ENCODE measurements at places on chromosomes 16 and 17.
A peak's percentile ranks its signal among the peaks of the same experiment; 100 is the strongest.

GRCh38 chr17:40097087-40097486, 3.3 kb downstream of the NR1D1 start:
- no peak for DNase-seq

GRCh38 chr17:79976451-79976850, 59.2 kb downstream of the TBC1D16 start:
- DNase-seq: no peak

DNA sequence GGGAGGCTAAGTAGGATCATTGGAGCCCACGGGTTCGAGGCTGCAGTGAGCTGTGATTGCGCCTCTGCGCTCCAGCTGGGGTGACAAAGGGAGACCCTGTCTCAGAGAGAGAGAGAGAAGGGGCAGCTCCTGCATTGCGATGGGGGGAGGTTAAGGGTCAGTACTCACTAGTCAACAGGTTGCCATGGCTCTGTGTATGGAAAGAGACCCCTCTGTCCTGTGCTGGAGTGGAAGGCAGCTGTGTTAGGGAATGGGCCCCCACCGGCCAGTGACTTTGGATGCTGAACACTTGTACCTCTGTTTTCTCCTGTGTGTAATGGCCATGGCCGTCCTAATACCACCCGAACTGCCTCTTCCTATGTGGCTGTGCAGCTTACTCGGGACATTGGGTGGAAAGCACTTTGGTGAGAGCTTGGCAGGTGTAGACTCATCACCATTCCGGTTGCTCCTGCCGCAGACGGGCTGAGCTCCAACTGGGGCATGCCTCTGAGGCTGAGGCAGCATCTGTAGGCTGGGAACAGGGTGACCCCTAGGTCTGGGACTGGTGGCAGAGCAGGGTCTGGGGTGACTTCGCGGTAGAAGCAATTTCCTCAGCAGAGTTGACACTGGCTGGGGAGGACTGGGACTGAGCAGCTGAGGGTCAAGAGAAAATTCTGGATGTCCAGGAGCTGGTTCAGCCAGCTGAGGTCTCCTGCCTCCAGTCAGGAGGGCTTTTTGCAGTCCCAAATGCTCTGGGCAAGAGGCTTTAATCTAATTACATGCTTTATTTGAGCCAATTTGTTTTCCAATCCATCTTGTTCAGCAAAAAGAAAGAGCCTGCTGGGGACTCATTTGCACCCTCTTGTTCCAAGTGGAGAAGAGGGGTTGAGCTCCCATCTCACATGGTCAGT, 184.5 kb downstream of the NTN1 start:
- DNase-seq: no peak

- peak; percentile 44 for DNase-seq
Observed at GRCh38 chr17:80187515-80187941, 17.7 kb downstream of the CARD14 start.

- peak; percentile 33 for DNase-seq
Observed at GRCh38 chr17:66098040-66098439, 93.9 kb downstream of the CEP112 start.

GRCh38 chr17:5580367-5580766, 3.9 kb downstream of the NLRP1 start:
- DNase-seq: peak; percentile 27

DNA sequence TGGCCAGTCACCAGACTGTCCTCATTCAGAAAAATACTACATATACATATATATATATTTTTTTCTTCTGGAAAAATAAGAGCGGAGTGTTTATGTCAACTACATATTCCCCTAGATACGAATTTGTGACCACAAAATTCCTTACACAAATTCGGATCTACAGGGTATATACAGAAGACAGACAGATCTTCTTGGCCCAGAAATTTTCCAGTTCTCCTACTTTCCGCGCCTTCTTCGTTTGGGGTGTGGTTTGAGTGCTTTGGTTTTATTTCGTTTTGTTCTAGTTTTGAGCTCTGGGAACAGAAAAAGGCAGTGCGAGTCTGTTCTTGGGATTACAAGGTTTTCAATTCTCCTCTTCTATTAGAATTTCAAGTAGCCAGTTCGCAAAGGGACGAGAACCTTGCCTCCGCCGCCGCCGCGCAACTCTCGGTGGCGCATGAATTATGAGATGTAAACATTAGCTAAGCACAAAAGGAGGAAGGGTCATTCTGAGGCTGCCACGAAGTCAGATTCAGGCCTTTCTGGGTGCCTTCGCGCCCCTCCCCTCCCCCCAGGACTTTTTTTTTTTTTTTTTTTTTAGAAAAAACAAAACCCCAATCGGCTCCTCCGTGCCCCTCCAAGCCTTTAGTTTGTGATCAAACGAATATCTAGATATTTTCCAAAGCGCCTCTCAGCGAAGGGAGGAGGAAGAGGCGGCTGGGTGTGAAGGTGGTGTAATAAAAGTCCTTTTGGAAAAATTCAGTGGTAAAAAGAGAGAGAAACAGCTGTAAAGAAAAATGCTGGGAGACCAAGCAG, 1.8 kb upstream of the HOXB4 start:
- DNase-seq: no peak

GRCh38 chr16:71622088-71622487, 3.9 kb upstream of the MARVELD3 start:
- DNase-seq: no peak

GRCh38 chr17:66524877-66525276, 222.5 kb downstream of the PRKCA start:
- DNase-seq: no peak

- no peak for DNase-seq
Observed at GRCh38 chr17:2655546-2655945, 56.0 kb downstream of the CLUH start.

DNA sequence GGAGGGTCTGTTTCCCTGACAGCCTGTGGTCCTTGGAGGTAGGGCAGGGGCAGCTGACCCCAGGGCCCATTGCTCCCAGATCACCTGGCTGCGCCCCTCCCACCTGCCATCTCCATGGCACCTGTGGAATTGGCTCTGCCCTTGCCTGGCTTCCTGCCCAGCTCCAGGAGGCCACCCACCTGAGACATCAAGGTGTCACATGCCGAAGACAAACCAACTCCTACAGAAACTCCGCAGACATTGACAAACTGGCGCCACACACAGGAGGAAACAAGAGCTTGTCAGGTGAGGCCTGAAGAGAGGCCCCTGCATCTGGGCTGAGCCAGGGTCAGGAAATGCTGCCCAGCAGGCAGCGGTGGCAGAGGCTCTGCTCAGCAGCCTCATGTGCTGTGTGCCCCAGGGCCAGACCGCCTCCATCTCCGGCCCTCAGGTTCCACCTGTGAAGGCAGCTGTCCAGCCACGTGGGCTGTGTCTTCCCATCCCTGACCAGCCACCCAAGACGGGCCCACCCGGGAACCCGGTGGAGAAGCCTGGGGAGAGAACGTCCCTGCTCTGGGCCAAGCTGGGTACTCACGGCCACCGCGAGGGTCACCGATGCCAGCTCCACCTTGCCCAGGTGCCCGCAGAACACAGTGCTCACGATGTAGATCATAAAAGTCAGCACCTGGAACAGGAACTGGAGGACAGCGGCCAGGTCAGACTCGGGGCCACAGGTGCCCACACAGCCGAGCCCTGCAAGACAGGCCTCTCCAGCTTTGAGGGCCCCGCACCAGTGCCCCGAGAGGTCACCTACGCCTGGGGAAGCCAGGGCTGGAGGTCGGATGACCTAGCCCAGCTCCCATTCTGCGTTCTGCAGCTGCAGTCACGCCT, 1.6 kb downstream of the SLC47A2 start:
- DNase-seq: no peak

- no peak for DNase-seq
Observed at GRCh38 chr16:28192806-28193529, 18.8 kb downstream of the XPO6 start.

GRCh38 chr17:16150251-16150856, 65.0 kb downstream of the NCOR1 start:
- DNase-seq: peak; percentile 84

- DNase-seq: peak; percentile 25
Observed at GRCh38 chr17:18280766-18281371, 20.4 kb downstream of the MIEF2 start.

- DNase-seq: no peak
Observed at GRCh38 chr17:74937064-74938051, 1.7 kb downstream of the OTOP3 start.

DNA sequence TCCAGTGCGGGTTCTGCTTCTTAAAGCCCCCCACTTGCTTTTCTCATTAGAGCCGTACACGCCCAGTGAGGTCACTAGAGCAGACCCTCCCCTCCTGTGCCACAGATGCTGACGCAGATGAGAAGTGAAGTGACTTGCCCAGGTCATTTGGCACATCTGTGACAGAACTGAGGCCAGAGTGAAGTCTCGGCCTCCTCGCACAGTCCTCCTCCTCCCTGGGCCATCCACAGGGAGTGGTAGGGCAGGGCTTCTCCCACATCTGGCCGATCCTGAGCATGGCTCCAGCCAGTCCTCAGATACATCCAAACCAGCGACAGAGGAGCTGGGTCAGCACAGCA, 15.3 kb upstream of the TBX2 start:
- no peak for DNase-seq

DNA sequence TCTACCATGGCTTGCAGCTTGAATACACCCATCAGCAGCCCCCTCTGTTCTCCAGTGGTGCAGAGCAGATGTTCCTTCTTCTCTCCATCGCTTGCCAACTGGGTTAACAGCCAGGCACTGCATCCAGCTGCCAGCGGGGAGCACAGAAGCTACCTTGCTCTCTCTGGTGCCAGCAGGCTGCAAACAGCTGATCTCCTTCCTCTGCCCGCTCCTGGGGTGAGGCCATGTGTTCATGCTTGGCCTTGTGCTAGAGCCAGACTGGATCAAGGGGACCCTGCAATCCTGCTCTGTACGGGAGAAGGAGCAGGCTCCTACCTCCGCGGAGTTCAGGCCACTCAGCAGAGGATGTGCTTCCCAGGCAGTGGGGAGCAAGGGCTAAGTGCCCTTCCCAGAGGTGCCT, 24.1 kb upstream of the ENGASE start:
- no peak for DNase-seq

GRCh38 chr16:77191259-77191969, 424 bp downstream of the MON1B start:
- DNase-seq: peak; percentile 29

DNA sequence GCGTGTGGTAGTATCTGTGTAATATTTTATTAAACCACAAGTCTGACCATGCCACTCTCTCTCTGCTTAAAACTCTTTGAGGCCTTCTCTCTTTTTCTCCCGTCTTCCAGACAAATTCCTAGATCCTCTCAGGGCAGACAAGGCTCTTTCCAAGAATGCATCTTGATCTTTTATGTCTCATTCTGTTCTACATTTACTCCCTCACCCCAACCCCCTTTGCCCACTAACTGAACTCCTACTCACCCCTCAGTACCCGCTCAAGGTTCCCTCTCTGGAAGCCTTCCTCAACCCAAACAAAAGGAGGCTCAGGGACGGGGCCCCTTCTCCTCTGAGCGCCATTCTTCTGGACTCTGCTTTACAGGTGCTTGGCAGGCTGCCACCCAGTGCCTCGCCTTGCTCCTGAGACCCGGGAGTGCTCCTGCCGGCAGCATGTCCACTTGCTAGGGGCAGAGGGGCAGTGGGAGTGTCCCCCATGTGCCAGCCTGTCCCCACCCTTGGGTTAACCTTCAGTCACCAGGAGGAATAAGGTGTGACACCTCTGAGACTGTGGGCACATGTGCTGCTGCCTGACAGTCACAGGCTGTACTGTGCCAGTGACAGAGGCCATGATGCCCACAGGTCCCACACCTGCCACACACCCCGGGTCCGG, 9.2 kb downstream of the SLC13A2 start:
- DNase-seq: no peak

GRCh38 chr17:65013613-65014391, 42.7 kb downstream of the GNA13 start:
- DNase-seq: peak; percentile 95

- no peak for DNase-seq
Observed at GRCh38 chr16:67170949-67171649, 761 bp downstream of the NOL3 start.

DNA sequence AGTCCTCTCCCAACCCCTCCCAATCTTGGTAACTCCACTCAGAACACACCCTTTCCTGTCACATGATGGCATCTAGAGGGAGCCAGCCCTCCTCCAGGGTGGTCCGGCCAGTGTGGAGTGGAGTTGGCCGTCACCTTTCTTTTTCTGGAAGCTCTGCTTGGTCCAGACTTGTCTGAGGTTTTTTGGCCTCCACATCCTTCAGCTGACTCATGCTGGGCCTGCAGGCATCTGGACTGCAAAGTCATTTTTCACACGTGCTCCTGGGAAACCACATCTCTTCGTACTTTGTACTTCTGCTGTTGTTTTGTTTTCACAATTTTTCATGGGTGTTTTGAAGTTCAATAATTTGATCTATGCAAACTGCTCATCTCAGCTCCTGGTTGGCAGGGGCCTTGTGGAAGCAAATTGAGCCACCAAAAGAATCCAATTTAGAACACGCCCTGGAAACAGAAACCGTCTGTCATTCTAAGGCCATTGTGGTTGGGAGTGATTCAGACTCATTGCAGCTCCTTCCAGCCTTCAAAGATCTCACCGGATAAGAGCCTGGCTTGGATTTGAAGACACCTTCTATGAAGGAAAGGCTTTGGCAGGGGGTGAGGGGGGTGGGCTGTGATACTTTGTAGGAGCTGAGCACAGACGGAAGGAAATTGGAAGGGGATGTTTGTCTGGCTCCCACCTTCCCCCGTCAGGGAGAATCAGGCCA, 42.4 kb upstream of the NF1 start:
- DNase-seq: peak; percentile 98

DNA sequence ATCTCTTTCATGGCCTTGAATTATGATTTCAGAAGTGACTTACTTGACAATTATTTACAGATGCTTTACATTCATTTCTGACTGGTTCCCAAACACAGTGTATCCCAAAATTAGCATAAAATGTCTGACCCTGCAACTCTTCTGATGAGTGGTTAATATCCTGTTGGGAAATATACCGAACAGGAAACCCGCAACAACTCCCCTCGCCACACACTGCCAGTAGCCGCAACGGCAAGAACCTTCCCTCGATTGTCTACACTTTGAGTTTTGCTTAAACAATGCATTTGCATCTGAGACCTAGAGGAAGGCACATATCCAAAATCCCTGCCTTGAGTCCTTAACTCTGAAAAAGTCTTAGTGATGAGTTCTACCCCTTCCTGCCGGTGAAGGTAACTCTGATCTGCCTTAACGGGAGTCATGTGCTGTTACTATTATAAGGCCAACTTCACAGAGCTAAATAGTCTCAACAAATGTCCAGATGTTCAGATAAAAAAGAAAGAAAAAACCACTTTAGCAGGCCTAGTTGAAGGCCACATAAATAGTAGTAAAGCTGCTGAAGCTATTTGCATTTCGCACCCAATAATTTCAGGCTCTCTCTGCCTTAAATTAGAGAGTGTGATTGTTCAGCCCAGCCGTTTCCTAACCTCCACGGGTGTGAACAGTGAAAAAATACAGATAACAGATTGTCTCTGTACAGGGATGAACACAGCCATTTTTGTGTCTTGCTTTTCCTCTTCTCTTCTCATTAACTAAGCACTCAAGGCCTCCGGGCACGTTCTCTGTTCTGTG, 321.1 kb downstream of the HS3ST3B1 start:
- no peak for DNase-seq

GRCh38 chr17:56289321-56289720, 136.0 kb downstream of the ANKFN1 start:
- no peak for DNase-seq

Data from iris pigment epithelial cell (primary cell).